Spleen (tissue), 13 donors: ENCODE measurements at places on chromosomes 1 and 21.
A peak's percentile ranks its signal among the peaks of the same experiment; 100 is the strongest.

GRCh38 chr1:59879996-59880505, 46.5 kb downstream of the CYP2J2 start:
- no peak for DNase-seq

- DNase-seq, result peak; percentile 90
Observed at GRCh38 chr1:230300322-230301301, 125.5 kb downstream of the PGBD5 start.

GRCh38 chr1:91897016-91897415, 11.1 kb upstream of the TGFBR3 start:
- DNase-seq, result no peak

DNA sequence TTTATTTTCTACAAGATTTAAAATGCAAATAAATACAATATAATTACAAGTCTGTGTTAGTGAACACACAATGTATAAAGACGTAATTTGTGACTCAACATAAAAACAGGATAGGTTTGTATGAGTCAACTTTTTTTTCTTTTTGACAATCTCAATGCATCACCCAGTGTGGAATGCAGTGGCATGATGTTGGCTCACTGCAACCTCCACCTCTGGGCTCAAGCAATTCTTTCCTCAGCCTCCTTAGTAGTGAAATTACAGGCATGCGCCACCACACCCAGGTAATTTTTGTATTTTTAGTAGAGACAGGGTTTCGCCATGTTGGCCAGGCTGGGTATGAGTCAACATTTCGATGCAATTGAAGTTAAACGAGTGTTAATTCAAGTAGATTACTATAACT, 5.9 kb upstream of the SPRR2E start:
- no peak for DNase-seq

- DNase-seq, result no peak
Observed at GRCh38 chr1:40884055-40884795, 22.1 kb upstream of the CITED4 start.

- DNase-seq, result no peak
Observed at GRCh38 chr1:178283409-178283808, 189.5 kb downstream of the RASAL2 start.

GRCh38 chr1:202831906-202832305, 21.2 kb downstream of the PCAT6 start:
- DNase-seq, result no peak

DNA sequence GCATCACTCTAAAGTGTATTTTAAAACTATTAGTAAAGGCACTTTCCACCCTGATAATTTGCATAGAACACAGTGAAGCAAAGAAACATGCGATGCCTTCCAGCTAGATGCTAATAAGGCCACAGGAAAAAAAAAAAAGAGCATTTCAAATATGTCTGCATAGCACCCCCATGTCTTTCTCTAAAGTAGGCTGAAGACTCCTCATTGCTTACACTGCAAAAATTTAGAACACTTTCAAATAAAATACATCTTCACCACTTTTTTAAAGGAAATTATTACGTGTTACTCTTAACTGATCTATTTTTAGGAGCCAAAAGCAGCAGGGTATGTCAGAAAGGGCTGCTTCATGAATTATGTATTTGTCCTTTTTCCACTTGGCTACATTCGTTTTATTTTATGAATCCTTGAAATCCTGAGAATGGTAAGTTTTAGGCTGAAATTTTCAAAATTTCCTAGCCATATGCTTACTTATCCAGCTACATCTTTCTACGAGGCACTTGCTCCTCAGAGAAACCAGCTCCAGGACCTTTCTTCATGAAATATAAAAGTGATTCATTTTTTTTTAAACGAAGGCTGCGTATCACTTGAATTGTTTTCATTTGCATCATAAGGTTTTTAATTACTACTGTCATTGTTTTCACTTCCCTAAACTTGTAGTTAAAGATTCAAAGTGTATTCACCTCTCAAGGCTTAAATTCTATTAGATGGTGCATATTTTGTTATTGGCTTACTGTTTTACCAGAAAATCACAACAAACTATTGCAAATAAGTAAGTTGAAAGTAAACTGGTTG, 513.0 kb downstream of the PTPRC start:
- no peak for DNase-seq

DNA sequence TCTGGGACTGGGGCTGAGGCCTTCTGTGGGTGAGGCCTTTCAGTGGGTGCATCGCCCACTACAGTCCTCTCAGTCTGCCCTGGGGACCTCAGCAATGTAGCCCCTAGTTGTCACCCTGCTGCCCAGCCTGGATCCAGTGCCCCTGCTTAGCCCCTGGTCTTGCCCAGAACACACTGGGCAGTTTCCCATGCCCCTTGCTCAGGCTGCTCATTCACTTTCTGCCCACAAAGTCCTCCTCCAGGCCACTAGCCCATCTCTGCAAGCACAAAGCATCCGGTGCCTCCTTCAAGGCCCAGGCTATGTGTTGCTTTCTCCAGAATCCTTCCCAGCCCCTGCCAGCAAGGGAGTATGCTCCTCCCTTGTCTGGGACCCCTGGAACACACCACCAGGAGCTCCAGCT, 5.4 kb upstream of the ADORA1 start:
- DNase-seq, result no peak
